T-helper 22 cell (primary cell): ENCODE measurements at places on chromosomes 5 and 9.

- no peak for DNase-seq
Observed at GRCh38 chr9:126836216-126836615, 24.2 kb upstream of the ZBTB34 start.

DNA sequence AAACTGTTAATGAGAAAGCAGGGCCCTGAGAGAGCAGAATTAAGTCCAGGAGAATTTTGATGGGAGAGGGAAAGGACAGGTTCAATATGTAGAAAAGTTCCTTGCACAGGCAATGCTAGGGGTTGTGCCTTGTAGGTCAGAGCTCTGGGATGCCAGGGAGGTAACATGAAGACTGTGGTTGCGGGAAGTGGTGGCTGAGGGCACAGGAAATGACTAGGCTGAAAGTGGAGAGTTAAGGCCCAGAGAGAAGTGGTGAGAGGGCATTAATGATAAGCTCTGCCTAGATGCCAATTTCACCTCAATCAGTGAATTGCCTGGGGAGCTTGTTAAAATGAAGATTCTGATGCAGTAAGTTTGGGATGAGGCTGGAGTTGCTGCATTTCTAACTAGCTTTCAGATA, 31.5 kb upstream of the PPP3R2 start:
- DNase-seq: no peak

- DNase-seq: no peak
Observed at GRCh38 chr9:134338394-134339182, 12.3 kb downstream of the RXRA start.

GRCh38 chr5:123455095-123455494, 31.9 kb upstream of the CEP120 start:
- DNase-seq: no peak

- no peak for DNase-seq
Observed at GRCh38 chr9:76594764-76595424, 135.9 kb downstream of the GCNT1 start.

DNA sequence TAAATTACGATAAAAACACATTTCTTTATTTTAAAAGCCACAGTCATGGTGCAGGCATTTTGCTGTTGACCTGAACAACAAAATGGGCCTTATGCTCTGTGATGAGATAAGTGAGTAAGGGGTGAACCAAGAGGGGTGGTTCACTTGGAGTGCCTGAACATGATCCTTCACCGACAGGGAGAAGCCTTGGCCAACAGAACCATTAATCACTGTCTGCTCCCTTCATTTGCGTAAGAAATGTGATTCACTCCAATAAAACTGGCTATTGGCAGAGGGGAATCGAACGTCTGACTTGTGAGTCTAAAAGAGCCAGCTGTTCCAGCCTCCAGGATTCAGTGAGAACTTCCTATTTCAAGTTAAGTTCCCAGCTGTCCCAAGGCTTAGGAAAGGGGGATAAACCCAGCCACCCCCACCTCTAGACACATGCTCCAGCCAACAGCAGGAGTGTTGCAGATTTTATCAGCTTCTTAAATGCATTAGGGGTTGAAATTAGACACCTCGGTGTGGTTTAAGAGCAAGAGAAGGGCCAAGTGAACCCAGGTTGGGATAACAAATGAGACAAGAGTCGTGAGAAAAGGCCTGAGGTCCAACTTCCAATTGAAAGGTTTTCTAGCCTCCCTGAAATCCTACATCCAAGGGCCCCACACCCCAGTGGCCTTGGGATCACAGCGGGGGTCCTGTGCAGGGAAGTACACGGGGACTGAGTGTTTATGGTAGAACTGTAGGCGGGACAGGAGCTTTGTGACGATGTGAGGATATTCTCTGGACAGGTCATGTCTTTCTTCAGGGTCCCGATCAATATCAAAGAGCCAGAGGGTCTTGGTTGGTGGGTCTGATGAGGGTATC, 131.4 kb upstream of the LHFPL2 start:
- no peak for DNase-seq

DNA sequence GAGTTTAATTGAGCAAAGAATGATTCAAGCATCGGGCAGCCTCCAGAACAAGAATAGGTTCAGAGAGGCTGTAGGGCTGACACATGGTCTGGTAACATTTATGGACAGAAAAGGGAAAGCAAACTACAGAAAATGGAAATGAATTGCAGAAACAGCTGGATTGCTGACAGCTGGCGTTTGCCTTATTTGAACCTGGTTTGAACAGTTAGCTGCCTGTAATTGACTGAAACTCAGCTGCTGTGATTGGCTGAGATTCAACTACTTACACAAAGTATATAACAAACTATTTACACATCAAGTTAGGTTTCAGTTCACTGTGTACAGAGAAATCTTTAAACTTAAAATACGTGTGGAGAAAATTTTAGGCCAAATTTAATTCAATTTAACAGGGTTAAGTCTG, 441.7 kb downstream of the PRELID2 start:
- no peak for DNase-seq

GRCh38 chr9:94084314-94084713, at the start of gene PTPDC1:
Gene PTPDC1, plus strand, starts transcription at chr9:94084464. Its CDS starts 67 bp downstream, at chr9:94084531.
- no peak for DNase-seq

DNA sequence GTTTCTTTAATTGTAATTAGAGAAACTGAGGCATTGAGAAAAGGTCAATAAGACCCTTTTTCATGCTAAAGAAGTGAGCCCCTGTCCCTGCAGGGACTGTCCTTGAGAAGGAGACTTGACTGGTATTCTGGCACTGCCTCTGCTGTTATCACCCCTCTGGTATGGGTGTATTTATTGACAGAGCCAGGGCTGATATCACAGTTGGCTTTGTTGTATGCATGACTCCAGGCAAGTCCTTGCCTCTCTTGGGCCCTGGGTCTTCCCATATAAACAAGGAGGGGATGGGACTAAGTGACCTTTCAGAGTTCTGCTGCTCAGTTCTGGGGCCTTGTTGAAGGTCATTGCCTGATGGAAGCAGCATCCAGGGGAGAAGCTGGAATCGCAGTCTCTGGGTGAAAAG, 71.8 kb upstream of the PPARGC1B start:
- DNase-seq: no peak

DNA sequence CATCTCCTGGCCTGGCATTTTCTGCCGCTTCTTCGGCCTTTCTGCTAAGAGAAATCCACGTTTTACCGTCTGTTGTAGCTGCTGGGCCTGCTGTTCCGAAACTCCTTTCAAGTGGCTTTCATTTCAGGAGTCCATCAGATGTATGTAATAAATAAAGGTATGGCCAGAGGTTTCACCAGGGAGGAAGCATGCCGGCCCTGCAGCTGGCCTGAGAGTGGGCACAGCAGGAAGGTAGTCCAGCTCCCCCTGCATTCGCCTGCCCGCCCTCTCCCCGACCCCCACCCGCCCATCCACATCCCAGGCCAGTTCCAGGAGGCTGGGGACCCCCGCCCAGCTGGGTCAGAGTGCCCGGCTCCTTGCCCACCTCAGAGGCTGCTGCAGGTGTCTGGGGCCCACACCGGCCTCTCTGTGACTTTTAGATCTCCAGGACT, 46.4 kb upstream of the EXOC3 start:
- no peak for DNase-seq

- no peak for DNase-seq
Observed at GRCh38 chr5:172569861-172570558, 71.1 kb upstream of the NEURL1B start.

- DNase-seq: no peak
Observed at GRCh38 chr9:137160716-137161557, 8.9 kb downstream of the LRRC26 start.

DNA sequence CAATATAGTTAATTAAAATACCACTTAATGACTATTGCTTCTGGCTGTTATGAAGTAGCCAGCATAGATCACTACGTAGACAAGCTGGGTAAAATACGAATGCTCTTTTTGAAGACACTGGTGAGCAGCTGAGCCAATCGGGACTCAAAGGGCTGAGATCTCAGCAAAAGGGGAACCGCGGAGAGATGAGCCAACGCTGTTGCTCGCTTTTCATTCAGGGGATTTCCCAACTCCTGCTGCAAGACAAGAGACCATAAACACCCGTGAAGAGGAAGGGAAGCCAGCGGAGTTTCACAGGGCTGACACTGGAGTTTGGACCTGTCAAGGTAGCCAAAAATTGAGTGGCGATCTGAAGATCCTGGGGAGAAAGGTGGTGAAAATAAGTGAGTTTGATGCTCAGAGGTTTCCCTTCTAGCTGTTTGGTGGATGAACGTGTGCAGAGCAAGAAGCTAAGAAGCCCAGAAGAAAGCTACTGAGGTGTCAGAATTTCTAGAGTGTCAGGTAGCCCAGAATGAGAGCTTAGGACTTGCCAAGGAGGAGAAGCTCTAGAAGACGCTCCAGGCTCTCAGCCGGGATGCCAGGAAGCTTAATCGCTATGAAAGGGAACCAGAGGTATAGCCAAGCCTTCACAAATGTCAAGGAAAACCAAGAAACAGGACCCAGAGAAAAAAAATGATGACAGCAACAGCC, 79.6 kb upstream of the RNU6ATAC start:
- no peak for DNase-seq

- no peak for DNase-seq
Observed at GRCh38 chr9:31541721-31542281, 842.6 kb upstream of the ACO1 start.

- no peak for DNase-seq
Observed at GRCh38 chr5:81608976-81609375, 141.9 kb downstream of the SSBP2 start.
